ENCODE measurements at places on chromosomes 6 and 20. TPM values are rescaled to one million over a fixed set of nuclear protein-coding genes. Genes with fewer than 3 reads are reported as not detected.

The SCAF8 gene
- 11.3 TPM for polyA plus RNA-seq

- no peaks in the 10 kb centered on the region for H3K36me3 ChIP-seq
- H3K27me3 ChIP-seq: no peaks in the 10 kb centered on the region
Measured at GRCh38 chr6:79232696-79233462, 1.6 kb downstream of the HMGN3 start.

- no peak overlapping the region for H3K27ac ChIP-seq
- no peaks in the 10 kb centered on the region for H3K4me1 ChIP-seq
- no peak for DNase-seq
- H3K36me3 ChIP-seq: no peaks in the 10 kb centered on the region
- no peaks in the 10 kb centered on the region for H3K27me3 ChIP-seq
Measured at GRCh38 chr6:22612236-22612635, 42.9 kb downstream of the HDGFL1 start.

DNA sequence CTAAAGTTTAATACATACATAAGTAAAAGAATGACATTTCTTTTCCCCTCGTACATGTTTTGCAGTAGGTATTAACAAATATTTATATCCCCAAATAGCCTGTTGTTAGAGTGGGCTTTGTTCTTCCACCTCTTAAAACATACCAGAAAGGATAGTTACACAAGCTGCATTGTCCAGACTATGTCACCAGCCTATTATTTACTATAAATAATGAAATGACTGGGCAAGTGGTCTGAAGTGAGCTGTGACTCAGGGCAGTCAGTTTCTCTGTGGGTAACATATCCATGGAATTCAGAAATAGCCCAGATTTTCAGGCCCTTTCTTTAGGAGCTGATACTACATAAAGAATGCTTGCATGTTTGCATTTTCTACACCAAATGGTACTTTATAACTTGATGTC, 60.1 kb downstream of the FUT9 start:
- DNase-seq: no peak
- H3K27ac ChIP-seq: no peak overlapping the region
- no peaks in the 10 kb centered on the region for H3K27me3 ChIP-seq
- no peaks in the 10 kb centered on the region for H3K36me3 ChIP-seq

DNA sequence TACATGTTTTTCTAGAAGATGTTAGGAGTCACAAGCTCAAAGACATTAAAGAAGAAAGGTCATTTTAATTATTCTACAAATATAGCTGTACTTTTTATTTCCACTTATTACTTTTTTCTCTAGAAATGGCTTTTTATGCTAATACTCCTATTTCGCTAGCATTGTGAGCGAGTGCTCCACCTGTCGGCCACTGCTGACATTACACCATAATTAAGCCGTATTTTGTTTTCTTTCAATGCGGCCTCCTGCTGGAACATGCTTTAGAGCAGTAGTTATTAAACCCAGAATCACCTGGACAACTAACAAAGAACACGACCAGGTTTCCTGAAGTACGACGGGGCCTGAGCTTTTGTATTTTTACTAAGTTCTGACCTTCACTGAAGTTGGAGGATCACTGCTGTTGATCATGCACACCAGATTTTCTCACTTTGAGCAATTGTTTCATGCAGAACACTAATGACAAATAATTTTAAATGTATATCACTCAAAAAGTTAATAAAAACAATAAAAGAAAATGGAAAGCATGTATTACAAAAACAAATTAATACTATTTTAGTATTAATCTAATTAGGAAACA, 74.1 kb upstream of the PAK5 start:
- no peak for DNase-seq
- no peak overlapping the region for H3K4me3 ChIP-seq
- H3K36me3 ChIP-seq: no peaks in the 10 kb centered on the region
- no peaks in the 10 kb centered on the region for H3K27me3 ChIP-seq
- no peaks in the 10 kb centered on the region for H3K4me1 ChIP-seq

- H3K4me3 ChIP-seq: no peak overlapping the region
- H3K36me3 ChIP-seq: no peaks in the 10 kb centered on the region
- no peaks in the 10 kb centered on the region for H3K27me3 ChIP-seq
- H3K27ac ChIP-seq: peak overlapping the region; percentile 51
- DNase-seq: no peak
- H3K4me1 ChIP-seq: peaks cover 100% of the 10 kb centered on the region
Measured at GRCh38 chr6:111837007-111837406, 36.2 kb downstream of the FYN start.

The SLC17A9 gene
- polyA plus RNA-seq: 41.5 TPM

GRCh38 chr6:1686117-1687098, 76.7 kb downstream of the FOXC1 start:
- no peak for DNase-seq
- H3K27me3 ChIP-seq: no peaks in the 10 kb centered on the region
- no peak overlapping the region for H3K27ac ChIP-seq
- no peaks in the 10 kb centered on the region for H3K4me1 ChIP-seq

GRCh38 chr6:117906507-117906957, 532 bp upstream of the SLC35F1 start:
- peak overlapping the region; percentile 58 for H3K4me3 ChIP-seq
- no peak for DNase-seq
- no peaks in the 10 kb centered on the region for H3K36me3 ChIP-seq
- no peak overlapping the region for H3K27ac ChIP-seq

The EDN3 gene
- 2.9 TPM for polyA plus RNA-seq

GRCh38 chr6:16759646-16760515, 1.4 kb downstream of the ATXN1 start:
- H3K27me3 ChIP-seq: no peaks in the 10 kb centered on the region
- no peaks in the 10 kb centered on the region for H3K36me3 ChIP-seq
- peak; percentile 97 for DNase-seq

GRCh38 chr6:106324726-106325335, 729 bp downstream of the ATG5 start:
- H3K27me3 ChIP-seq: no peaks in the 10 kb centered on the region
- H3K4me3 ChIP-seq: peak overlapping the region; percentile 93
- peak overlapping the region; percentile 94 for H3K27ac ChIP-seq
- H3K36me3 ChIP-seq: no peaks in the 10 kb centered on the region
- H3K4me1 ChIP-seq: peaks cover 18% of the 10 kb centered on the region

DNA sequence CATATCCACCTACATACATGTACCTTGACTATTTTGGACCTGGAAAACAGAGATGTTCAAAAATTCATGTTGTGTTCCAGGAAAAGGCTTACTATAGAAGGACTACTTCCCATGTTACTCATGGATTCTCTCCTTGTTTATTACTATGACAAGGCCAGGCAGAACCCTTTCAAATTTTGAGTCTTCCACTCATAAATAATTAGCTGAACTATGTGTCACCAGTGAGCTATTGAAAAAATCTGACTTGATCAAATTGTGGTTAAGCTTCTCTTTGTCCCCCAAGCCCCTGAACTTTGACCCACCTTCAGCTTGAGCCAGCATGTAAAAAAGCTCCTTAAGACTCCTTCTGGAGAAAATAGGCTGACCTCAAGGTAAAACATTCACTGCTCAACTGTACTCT, 1142.8 kb upstream of the EYS start:
- no peak overlapping the region for H3K27ac ChIP-seq
- no peaks in the 10 kb centered on the region for H3K4me1 ChIP-seq
- H3K4me3 ChIP-seq: no peak overlapping the region
- DNase-seq: no peak
- H3K36me3 ChIP-seq: no peaks in the 10 kb centered on the region

The DEFB124 gene
- not detected for polyA plus RNA-seq

GRCh38 chr6:51049288-51049982, 230.8 kb downstream of the TFAP2B start:
- no peak overlapping the region for H3K27ac ChIP-seq
- H3K36me3 ChIP-seq: no peaks in the 10 kb centered on the region
- no peak overlapping the region for H3K4me3 ChIP-seq
- H3K27me3 ChIP-seq: no peaks in the 10 kb centered on the region

GRCh38 chr6:75203721-75204120, 2.1 kb downstream of the COL12A1 start:
- peak overlapping the region; percentile 15 for H3K27ac ChIP-seq

The DEFB132 gene
- not detected for polyA plus RNA-seq
